ENCODE measurements at places on chromosomes 2 and 18.
A peak's percentile ranks its signal among the peaks of the same experiment; 100 is the strongest.

GRCh38 chr18:58784601-58785137, 80.0 kb upstream of the ZNF532 start:
- DNase-seq = no peak

DNA sequence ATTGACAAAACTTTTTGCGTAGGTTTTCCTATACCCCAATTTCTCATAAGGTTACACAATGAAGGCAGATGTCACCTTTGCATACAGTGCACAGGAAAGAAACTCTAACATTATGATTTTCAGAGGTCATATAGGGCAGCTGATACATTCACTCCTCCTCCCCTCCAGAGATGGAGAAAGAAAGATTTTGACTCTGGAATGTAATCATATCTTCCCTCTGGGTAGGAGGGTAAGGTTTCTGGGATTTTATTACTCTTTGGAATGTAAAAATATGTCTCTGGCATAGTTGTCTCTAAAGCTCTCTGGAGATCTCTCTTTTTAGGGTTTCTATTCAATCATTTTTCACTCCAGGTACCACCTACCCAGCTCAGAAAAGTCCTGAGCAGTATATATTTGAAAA, 398.3 kb downstream of the GPD2 start:
- DNase-seq = no peak

DNA sequence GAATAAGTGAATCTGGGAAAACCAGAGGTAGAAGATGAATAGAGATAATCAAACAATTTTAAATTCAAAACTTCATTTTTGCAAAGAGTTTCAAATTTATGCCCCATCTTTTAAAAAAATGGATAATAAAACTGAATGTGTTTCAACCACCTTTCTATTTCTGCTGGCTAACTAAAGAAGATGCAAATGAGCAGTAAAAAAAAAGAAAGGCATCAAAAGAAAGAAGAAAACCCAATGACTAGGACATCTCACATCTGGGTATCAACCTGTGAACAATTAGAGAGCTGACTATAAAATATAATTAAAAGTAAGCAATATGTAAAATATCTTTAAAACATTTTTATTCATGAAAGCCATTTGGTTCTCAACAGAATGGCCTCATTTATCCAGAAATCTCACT, 2.5 kb downstream of the PGAP1 start:
- no peak for DNase-seq

GRCh38 chr2:46058140-46058539, 239.1 kb upstream of the EPAS1 start:
- no peak for DNase-seq

GRCh38 chr2:234493796-234494195, 3.1 kb downstream of the ARL4C start:
- no peak for DNase-seq

DNA sequence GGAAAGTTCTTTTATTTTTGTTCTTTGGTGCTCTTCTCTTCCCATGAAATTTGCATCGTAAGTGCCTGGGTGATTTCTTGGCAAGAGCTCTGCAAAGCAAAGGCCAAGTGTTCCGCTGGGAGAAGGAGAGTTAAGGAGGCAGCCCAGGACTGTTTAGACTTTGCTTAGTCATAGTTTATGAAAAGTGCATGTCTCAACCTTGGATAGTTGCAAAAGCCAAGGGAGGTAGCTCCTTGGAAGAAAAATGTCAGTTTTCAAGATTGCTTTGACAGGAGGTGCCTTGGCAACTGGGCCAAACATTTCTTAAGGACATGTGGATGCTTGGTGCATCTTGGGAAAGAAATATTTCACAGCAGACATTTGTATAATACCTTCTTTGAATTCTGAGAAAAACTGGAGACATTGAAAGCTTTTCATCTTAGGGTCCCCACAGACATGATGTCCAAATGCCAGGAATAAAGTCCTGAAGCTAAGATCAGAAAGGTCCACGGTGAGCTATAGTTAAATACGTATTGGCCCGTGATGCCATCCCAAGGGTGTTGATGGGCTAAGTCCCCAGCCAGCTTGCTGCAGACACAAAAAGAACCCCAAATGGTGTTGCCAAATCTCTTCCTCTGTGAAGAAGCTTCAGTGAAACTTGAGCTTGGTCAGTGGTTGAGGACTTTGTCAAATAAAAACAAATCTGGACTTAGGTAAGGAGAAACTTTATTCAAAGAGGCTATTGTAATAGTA, 96.3 kb upstream of the THUMPD2 start:
- peak; percentile 97 for DNase-seq

GRCh38 chr2:228673876-228674554, 492.5 kb upstream of the SPHKAP start:
- DNase-seq = no peak

GRCh38 chr2:82494739-82495138, 1964.3 kb downstream of the SUCLG1 start:
- peak; percentile 15 for DNase-seq

- no peak for DNase-seq
Observed at GRCh38 chr18:35507623-35508022, 9.9 kb upstream of the INO80C start.

DNA sequence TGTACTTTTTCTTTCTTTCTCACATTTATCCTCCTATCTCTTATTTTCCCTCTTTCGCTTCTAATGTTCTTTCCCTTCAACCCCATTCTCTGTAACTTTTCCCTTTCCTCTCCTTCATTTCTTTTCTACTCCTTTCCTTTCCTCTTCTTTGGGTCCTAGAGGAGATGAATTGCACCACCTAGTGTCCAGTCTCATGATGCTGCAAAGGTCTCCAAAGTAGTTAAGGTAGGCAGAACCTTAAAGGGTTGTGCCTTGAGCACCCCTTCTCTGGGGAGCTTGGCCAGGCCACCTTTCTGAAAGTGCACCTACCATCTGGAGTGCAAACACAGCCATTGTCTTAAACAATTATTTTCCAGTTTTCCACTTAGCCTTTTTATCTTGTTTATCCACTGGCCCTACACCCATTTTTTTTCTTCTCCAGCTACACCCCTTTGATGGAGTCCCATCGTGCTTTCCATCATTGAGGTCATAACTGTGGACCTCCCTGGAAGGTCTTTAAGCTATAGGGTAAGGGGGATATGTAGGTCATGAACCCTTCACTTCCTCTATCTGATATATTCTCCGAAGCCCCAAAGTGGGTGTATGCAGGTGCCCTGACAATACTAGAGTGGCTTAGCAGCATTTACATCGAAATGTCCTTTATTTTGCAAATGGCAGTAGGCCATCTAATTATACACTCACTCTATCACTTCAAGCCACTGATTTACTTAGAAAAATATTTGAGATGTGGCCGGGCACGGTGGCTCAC, 155.9 kb downstream of the ESCO1 start:
- DNase-seq = peak; percentile 55

DNA sequence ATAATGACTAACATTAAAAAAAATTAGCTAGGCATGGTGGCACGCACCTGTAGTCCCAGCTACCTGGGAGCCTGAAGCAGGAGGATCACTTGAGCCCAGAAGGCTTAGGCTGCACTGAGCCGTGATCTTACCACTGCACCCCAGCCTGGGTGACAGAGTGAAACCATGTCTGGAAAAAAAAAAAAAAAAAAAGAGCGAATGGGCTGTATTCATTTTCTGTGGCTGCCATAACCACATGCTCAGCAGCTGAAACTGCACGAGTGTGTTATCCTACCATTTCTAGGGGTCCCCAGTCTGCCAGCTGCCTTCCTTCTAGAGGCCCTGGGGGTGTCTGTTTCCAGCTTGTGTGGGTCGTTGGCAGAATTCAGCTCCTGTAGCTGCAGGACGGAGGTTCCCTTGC, 247.8 kb downstream of the EIPR1 start:
- no peak for DNase-seq

- DNase-seq = no peak
Observed at GRCh38 chr18:77820472-77820871, 570.8 kb downstream of the GALR1 start.

DNA sequence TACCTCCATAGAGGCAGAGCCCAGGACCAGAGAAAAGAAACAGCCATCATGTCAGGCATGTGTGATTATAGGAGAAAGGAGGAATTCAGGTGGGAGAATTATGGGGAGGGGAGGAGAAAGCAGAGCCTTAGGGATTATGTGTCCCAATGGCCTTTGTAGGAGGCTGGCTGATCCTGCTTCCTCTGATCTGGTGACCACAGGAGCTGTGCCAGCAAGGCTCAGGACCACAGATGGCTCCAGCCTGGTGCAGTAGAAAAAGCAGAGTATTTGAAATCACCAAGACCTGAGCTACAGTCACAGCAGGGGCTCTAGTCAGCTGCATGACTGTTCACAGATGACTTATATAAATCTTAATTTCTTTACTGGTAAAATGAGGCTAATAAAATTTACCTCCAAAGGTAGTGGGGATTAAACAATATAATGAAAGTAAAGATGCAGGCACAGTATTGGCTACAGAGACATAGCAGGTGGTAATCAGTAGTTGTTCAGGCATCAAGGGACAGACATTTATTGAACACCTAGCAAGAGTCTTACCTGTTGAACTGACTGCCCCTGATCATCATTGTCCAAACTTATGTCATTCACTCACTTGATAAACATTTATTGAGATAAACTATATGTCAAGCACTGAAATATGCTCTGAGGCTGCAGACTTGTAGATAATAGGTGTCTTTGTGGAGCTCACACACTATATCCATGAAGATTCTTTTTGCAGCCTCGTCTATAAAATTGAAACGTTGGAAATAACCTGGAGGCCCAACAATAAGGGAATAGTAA, 121.3 kb downstream of the MYCN start:
- DNase-seq = no peak

- DNase-seq = no peak
Observed at GRCh38 chr2:27448381-27448780, 6.2 kb downstream of the KRTCAP3 start.

DNA sequence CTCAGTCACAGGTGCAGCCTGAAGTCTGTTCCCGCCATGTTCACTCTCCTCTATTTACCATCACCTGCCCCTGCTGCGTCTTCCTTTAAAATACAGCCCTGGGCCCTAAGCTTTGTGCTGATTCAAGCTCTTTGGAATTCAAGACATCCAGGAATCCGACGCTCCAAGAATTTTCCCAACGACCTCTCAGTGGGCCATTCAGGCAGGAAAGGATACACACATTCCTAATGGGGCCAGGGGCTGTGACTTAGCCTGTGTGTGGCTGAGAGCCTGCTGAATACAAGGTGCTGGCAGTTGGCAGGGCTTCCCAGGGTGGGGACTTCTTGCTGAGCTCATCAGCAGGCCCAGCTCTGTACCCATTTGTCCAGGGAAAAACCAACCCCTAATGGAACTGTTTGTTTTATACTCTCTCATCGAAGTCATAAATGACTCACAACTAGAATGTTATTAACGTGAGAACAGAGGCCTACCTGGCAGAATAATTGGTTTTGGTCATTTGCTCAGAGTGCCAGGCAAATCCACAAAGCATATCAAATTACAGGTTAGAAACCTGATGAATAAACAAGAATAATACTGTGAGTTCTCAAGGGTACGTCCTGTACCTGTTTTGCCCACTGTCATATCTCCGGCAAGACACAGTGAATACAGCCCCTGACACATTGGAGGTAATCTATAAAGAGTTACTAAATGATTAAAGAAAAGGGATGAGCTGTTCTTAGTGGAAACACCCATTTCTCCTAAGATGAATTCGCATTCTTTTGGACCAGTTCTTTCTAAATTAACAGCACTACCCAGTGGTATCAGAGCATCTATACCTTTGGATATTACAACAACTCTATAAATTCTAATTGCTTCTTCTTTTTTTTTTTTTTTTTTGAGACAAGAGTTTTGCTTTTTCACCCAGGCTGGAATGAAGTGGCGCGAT, 12.6 kb upstream of the KCMF1 start:
- DNase-seq = peak; percentile 85

- no peak for DNase-seq
Observed at GRCh38 chr2:180325416-180326120, 318.5 kb upstream of the CWC22 start.

GRCh38 chr2:161159456-161160225, 587 bp upstream of the TANK start:
- DNase-seq = no peak

- no peak for DNase-seq
Observed at GRCh38 chr18:80254971-80255500, 7.7 kb upstream of the PARD6G start.

DNA sequence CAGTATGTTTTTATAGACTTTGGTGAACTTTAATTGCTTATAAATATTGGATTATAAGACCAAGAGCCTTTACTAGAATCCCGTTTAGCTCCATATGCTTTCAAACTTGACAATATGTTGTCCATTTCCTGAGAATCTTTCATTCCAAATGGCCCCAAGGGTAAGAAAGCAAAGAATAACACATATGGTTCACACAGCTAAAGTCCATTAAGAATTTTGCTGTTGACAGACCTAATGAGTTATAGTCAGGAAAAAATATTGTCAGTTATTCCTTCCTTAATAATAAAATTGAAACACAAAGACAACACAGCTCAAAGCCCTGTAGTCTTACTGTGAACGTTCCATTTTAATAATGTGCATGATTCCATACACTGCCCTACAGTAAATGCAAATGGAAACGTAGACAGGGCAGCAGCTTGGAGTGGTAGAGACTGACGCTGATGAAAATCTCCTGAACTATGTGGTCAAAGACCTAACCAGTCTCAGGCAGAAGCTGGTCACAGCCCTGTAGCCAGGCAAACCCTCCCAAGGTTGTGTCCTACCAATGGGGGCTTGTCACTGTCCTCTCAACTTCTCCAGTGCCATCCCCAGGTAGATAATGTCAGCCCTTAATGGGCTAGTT, 49.0 kb upstream of the ATIC start:
- DNase-seq = no peak

GRCh38 chr18:23776306-23776705, 87.1 kb downstream of the LAMA3 start:
- no peak for DNase-seq

- DNase-seq = peak; percentile 23
Observed at GRCh38 chr2:40827392-40827791, 375.5 kb upstream of the SLC8A1 start.

DNA sequence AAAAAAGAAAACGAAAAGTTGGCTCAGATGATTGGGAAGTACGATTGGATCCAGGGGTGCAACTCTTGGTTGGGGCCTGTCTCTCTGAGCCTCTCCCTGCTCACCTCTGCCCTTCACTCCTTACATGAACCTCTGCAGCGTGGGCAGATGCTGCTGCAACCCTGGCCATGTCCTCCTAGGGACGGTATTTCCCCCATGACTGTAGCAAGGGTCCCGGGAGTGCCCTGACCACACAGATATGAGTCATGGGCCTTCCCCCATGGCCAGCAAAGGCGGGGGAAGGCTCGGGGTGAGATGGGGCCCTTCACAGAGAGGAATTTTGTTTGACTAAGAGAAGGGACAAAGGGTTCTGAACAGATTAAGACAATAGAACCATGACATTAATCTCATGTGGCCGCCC, 129.0 kb downstream of the NCK2 start:
- peak; percentile 75 for DNase-seq

- DNase-seq = peak; percentile 39
Observed at GRCh38 chr18:297936-298335, 30.1 kb upstream of the THOC1 start.

GRCh38 chr18:46070815-46071652, 1.0 kb downstream of the PSTPIP2 start:
- DNase-seq = no peak

GRCh38 chr2:225602205-225602604, 202.7 kb downstream of the NYAP2 start:
- no peak for DNase-seq

DNA sequence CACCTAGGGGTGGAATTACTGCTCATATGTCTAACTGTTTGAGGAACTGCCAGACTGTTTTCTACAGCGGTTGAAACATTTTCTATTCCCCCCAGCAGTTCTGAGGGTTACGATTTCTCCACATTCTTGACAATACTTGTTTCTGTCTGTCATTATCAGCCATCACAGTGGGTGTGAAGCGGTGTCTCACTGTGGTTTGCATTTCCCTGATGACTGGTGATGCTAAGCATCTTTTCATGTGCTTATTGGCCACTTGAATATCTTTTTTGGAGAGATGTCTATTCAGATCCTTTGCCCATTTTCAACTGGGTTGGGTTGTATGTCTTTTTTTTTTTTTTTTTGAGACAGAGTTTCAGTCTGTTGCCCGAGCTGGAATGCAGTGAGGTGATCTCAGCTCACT, 63.0 kb downstream of the ADNP2 start:
- DNase-seq = no peak
